ENCODE measurements at places on chromosomes 1 and 21.

- DNase-seq: no peak
These were observed 45.9 kb downstream of the WDR4 start for GRCh38 chr21:42833439-42833815.

- no peak for DNase-seq
These were observed 16.4 kb downstream of the RPS6KA1 start for GRCh38 chr1:26545969-26546323.

- no peak for DNase-seq
These were observed 13.9 kb downstream of the SLAMF7 start for GRCh38 chr1:160752924-160753323.

GRCh38 chr1:30875916-30876315 is 32.6 kb downstream of the SDC3 start:
- no peak for DNase-seq

DNA sequence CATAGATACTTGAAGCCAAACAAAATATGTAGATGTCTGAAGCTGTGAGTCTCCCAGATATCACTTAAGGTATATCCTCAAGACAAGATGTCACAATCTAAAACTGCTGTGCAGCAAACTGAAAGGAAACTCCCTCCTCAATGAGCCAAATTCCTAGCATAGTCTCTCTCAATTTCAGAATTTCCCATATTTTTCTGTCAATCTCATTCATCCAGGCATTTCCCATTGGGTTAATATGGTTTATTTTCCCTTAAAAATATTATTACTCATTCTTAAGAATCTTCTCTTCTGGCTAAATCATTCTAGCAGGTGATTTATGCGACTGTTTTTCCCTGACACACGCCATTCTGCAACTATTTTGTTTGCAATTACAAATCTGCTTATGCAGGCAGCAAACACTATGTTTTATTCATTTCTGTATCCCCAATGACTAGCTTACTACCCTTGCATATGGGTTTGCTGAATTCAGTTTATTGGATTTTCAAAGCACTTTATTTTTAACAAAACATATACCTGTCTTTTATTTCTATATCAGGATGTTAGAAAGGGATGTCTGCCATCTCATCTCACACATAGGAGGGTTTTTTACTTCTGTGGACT is 69.9 kb downstream of the TNFSF4 start:
- no peak for DNase-seq
